ENCODE measurements at places on chromosomes 1 and 21.

DNA sequence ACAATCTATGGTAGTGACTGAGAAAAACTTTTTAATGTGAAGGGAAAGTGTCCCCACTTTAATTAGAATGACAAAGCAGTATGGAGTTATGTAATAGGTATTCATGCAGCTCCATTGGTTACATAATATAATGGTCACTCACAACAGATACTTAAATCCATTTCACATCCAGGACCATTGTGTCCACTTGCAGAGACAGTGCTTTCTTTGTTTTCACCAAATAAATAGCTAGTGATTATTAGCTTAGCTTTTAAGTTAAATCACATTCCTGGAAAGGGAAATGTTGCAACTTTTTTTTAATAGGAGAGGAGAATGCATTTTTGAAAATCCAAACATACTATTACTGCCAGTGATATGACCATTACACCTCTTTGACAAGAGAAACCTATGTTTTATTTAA lies 22.9 kb downstream of the RGL1 start:
- no peak for DNase-seq

DNA sequence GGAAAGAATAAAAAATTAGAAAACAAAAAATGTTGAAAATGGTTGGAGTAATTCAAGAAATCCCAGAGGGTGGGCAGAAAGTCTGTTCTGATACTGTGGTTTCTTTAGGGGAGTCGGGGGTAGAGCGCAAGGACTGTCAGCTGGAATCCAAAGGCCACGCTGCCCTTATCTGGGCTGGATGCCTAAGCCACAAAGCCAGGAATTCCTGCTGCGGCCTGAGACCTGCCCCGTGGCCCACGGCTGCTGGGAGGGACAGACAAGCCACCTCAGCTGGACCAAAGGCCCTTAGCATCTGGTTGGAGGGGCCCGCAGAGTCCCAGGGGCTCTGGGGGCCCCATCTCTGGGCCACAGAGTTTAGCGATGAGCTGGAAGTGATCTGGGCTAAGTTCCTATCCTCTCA lies 60.2 kb downstream of the DMRTB1 start:
- DNase-seq: no peak

- DNase-seq: no peak
Observed at GRCh38 chr1:159922511-159923202, 2.6 kb downstream of the TAGLN2 start.

GRCh38 chr21:42799516-42799915 lies 79.8 kb downstream of the WDR4 start:
- no peak for DNase-seq

- peak; percentile 6 for DNase-seq
Observed at GRCh38 chr1:99004254-99004860, 304 bp downstream of the PLPPR5 start.

DNA sequence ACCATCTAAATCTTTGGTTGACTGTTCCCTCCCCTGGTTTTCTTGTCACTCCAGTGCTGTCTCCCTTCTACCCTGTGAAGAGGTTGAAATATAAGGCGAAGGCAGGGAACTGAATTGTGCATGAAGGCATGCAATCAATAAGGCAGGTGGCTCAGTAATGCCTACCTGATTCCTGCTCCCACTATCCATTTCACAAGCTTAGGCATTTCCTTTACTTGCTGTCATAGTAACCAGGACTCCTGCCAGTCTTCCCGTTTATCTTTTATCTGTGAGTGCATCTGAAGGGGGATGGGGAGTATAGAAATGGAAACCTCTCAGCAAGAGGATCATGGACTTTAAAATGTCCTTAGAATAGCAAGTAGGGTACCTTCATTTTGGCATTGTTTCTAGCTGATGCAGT lies 40.5 kb downstream of the MRPS6 start:
- no peak for DNase-seq

DNA sequence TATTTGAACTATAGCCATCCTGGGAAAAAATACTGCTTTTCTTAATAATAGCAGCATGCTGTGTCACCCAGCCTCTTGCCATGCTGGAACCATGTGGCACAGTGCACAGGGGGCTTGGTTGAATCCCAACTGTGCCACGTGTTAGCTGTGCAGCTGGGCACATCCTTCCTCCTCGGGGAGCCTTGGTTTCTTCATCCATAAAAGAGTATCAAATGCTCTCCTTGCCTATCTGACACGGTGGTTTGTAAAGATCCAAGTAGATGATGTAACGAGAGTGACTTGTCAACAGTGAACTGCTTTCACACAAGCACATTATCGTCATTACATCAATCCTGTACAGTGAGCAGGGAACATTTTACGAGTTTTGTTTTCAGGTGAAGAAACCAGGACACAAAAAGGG lies 24.4 kb downstream of the VASH2 start:
- no peak for DNase-seq

GRCh38 chr1:24364605-24364974 lies 45.4 kb downstream of the GRHL3 start:
- no peak for DNase-seq

- no peak for DNase-seq
Observed at GRCh38 chr1:37537378-37537777, 16.7 kb downstream of the SNIP1 start.

DNA sequence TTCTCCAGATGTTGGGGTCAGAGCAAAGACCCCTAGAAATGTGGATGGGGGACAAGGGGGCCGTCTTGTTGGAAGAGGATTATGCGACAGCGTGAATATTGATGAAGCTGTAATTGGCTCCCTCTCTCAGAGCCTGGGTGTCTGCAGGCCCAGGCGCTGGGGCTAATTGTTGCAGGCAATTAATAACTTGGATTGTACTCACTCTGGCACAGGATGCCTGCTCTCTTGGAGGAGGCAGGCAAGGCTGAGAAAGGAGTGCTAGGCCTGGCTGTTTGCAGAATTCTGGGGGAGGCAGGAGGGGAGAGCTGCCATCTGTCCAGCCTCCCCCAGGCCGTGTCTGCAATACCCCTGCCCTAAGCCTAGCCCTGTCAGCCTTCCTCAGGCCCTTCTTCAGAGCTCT lies 4.1 kb upstream of the DISP3 start:
- DNase-seq: no peak

DNA sequence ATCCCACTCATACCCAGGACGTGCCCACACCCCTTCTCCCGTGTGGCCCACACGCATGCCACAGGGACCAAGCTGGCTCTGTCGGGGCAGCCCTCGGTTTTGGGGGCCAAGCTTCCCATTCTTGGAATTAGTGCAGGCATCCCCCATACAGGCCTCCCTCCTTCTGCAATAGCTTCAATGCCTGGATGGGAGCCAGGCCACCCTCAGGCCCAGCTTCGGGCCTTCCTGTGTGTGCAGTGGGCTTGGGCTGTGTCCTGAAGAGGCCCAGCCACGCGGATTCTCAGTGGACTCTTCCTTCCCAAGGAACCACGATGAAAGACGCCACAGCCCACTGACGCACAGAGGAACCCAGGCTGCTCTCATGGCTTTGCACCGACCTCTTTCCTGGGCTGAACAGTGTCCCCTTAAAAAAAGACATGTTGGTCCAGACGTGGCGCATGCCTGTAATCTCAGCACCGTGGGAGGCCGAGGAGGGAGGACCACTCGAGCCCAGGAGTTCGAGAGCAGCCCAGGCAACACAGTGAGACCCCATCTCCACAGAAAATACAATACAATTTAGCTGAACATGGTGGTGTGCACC lies 3.4 kb downstream of the KRTAP10-11 start:
- no peak for DNase-seq

DNA sequence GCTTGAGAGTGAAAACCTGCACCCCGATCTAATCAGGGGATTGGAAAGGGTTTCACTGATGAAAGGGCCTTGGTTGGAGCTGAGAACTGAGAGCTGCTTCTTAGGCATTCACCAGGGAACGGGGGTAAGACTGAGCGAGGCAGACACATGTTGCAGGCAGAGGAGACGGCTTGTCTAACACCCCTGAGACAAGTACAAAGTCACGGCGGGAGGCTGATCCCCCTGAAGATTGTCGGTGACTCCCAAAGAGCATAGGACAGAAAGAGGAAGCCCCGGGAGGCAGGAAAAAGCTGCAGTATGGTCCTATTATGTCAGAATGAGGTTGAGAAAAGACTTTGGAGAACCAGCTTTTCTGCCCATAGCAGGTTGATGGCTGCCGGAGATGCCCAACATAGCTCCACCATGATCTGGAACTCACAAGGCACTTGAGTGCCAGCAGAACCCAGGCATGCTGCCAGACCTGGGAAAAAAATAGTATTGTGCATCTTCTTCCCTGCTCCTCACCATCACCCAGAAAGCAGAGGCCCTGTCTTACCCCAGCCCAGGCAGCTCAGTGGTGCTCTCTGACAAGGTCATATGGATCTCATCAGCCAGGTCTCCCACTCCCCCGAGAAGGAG lies 463.9 kb upstream of the PROX1 start:
- no peak for DNase-seq

GRCh38 chr1:214581785-214582184 lies 21.2 kb upstream of the CENPF start:
- no peak for DNase-seq

- no peak for DNase-seq
Observed at GRCh38 chr1:110319332-110320167, 19.6 kb upstream of the RBM15 start.

- DNase-seq: no peak
Observed at GRCh38 chr1:156638189-156638985, 3.5 kb upstream of the BCAN start.

GRCh38 chr1:156868341-156868740 lies 7.7 kb downstream of the NTRK1 start:
- DNase-seq: no peak

DNA sequence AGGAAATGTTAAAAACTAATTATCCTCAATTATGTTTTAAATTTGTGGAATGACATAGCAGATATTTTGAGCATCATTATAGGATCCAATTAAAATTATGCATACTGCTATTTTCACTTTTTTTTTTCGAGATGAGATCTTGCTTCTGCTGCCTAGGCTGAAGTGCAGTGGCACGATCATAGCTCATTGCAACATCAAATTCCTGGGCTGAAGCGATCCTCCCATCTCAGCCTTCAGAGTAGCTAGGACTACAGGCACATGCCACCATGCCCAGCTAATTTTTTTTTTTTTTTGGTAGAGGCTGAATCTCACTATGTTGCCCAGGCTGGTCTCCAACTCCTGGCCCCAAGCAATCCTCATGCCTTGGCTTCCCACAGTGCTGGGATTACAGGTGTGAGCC lies 11.3 kb upstream of the SLC1A7 start:
- DNase-seq: no peak

DNA sequence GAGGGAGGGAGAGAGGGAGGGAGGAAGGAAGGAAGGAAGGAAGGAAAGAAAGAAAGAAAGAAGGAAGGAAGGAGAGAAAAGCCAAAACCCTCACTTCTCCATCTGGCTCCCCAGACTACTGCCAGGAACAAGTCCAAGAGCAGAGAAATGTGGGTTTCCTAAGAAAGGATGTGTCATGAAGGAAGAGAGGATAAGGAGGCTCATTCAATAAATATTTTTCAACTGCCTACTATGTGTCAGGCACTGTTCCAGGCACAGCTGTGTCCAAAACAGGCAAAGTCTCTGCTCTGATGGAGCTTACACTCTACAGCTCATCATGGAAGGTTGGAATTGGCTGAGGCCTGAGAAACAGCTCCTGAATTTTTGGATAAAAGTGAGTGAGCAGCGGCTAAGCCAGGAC lies 42.6 kb upstream of the ATP2B4 start:
- DNase-seq: no peak

DNA sequence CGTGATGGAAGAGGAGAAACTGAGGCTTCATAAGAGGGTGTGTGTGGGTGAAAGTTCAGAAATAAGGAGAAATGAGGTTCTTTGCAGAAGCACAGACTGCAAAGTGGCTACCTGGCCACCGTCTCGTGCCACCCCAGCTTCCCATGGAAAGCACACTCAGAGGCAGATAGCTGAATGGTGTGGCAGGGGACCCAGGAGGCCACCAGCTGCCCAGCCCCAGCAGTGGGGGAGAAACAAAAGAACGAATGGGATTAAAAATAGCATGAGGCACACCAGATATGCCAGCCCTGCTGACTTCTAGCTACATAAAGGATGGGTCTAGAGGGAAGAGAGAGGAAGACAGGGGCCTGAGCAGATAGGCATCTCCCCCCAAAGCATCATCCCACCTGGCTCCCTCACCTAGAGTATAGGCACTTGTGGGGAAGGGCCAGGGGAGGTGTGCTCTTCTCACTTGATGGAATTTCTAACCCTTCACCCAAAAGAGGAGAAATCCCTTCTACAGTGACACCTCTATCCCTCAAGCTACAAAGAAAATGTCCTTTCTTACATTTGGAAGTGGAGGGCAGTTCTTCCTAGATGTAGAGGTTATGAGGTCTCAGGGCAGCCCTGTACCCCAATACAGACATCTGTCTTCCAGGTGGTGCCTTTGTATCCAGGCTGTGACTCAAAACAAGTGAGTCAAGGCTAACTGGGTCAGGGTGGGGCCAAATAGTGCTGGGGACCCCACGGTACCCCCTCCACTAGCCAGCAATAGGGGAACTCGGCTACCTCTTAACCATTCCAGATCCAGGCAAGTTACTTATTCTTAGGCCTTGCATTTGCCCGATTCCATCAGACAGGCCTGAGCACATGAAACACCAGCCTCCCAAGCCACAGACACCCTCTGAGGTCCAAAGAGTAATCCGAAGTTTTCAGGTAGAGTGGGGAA lies 3.5 kb downstream of the HDGF start:
- no peak for DNase-seq

DNA sequence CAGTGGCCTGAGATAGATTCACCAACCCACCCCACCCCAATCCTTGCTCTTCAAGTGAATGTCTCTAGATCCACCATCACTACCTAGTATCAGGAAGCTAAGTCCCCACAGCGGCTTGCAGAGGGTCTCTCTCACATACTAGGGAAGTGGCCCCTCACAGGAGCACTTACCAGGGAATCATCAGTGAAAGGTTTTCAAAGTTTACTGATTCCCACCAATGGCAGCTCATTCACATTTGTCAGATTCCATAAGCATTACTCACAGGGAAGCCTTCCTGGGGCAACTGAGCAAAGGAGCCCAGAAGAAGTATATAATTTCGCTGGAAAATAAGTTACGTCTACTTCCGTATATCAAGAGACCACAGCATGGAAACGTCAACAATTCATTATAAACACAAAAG lies 120.8 kb downstream of the GREM2 start:
- DNase-seq: no peak

- DNase-seq: no peak
Observed at GRCh38 chr1:119713749-119714456, 2.2 kb downstream of the PHGDH start.

DNA sequence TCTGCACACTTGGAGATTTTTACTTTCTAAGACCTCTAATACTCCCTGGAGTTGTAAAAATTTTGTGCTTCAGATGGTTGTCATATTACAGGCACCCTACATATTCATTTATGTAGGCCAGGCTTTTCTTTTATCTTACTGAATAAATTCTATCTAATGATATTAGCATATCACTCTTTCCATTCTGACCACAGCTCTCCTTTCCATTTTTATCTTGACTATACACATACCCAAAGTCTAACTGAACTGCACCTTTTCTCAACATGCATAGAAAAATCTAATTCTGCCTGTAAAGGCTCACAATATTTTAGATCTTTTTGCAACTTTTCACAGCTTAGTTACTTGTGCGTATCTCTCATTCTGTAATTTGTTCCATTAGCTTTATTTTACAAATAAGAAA lies 52.7 kb upstream of the TSHB start:
- DNase-seq: no peak

- DNase-seq: no peak
Observed at GRCh38 chr1:147569587-147570241, 28.4 kb downstream of the BCL9 start.

All from T-helper 9 cell (primary cell).